Activated T-cell treated with anti-CD3 and anti-CD28 coated beads, Interleukin-2, amount 50 U/mL, for 72 hours (primary cell): ENCODE measurements at places on chromosomes 11 and 22. TPM values are rescaled to one million over a fixed set of nuclear protein-coding genes. Genes with fewer than 3 reads are reported as not detected.

DNA sequence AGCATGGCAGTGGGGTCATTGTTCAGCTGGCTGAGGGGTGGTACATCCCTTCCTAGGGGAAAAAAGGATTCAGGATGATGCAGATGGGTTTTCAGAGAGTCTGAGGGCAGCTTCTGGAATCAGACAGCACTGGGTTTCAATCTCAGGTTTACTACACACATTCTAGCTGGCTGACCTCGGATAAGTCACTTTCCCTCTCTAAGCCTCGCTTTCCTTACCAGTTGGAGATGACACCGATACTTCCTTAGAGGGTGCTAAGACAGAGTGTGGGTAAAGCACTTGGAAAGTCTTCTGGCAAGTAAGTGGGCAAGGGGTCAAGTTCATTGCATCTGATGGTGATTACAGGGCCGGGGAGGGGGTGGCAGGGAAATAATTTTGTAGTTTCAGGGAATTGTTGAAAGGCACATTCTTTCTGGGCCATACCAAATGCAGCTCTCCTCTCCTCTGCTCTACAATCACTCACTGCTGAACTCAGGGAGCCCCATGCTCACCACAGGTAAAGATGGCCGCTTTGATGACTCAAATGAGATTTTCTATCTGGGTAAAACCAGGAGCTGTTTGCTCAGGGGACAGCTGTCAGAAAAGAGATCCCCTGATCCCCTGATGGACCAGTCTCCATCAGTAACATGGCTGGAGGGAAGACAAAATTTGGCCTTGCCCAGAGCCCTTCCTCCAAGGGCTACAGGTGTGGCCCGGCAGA is 6.5 kb upstream of the MIAT start:
- H3K27me3 ChIP-seq, result peaks cover 8% of the 10 kb centered on the region
- H3K36me3 ChIP-seq, result no peaks in the 10 kb centered on the region
- peak overlapping the region; percentile 41 for H3K4me3 ChIP-seq
- no peak overlapping the region for H3K27ac ChIP-seq

DNA sequence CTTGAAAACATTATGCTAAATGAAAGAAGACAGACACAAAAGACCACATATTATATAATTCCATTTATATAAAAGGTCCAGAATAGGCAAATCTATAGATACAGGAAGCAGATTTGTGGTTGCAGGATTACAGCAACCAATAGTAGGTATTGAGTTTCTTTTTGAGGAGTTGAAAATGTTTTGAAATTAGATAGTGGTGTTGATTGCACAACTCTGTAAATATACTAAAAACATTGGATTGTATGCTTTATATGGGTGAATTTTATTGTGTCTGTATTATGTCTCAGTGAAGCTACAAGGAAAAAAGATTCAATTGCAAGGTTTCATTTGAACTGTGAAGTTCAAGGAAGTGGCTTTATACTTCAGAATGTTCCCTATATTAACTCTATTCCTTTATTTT is 3.0 kb upstream of the RRAS2 start:
- no peak for DNase-seq
- H3K4me1 ChIP-seq, result peaks cover 30% of the 10 kb centered on the region
- peaks cover 5% of the 10 kb centered on the region for H3K36me3 ChIP-seq
- no peak overlapping the region for H3K4me3 ChIP-seq
- H3K27me3 ChIP-seq, result peaks cover 10% of the 10 kb centered on the region

The POLD3 gene
- total RNA-seq, result 63.9 TPM

The NRXN2 gene
- total RNA-seq, result 0.37 TPM

DNA sequence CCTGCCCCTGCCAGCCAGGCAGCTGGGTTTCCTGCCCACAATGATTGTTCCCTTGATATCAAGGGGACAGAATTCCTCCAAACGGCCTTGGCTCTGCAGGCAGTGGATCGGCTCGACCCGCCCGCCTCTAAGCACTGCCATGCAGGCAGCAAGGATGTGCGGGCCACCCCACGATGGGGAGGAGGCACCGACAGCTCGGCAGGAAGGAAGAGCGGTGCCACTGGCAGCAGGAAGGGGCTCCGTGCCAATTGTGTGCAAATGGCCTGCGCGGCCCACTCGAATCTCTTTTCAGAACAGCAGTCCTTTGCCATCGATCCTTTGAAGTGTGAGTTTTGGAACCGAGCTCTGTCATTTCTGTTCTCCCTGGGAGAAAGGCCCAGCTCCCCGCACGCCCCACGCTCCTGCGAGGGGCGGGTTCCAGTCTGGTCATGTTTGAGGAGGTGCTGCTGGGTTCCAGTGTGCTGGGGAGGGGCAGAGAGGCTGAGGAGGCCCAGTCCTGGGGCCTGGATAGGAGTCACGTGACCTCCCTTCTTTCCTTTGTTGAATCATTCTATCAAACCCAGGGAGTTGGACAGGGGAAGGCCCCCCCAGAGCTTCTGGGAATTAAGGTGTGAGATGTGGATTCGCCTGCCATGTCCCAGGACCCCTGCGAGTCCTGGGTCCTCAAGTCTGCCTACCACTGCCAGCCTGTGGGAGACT is 406.0 kb downstream of the CTTN start:
- no peaks in the 10 kb centered on the region for H3K36me3 ChIP-seq
- no peak overlapping the region for H3K4me3 ChIP-seq
- H3K4me1 ChIP-seq, result no peaks in the 10 kb centered on the region
- no peak overlapping the region for H3K27ac ChIP-seq
- DNase-seq, result no peak

DNA sequence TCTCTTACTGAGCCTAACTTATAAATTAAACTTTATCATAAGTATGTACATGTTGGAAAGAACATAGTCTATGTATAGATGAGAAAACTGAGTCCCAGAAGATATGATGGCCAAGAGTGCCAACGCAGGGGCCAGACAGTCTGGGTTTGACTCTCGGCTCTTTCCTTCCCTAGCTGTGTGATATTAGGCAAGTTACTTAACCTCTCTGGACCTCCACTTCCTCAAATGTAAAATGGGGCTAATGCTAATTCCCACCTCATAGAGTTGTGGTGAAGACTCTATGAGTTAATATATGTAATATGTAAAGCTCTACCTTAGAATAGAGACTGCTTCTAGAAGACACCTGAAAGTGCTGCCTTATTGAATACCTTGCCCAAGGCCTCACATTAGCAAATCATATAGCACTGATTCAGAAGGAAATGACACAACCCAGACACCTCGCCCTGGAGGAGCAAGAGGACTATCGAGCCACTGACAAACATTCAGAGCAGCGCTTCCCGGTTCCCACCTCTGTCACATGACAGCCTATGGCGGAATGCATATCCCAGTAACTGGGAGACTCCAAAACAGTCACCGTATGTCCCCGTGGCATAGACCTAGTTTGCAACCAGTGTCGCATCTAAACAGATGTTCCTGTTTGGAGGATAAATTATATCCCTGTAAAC is 11.3 kb upstream of the CCDC86 start:
- peak overlapping the region; percentile 5 for H3K27ac ChIP-seq
- DNase-seq, result no peak
- H3K36me3 ChIP-seq, result no peaks in the 10 kb centered on the region
- peaks cover 31% of the 10 kb centered on the region for H3K4me1 ChIP-seq

GRCh38 chr22:19187716-19188563 is 9.4 kb upstream of the SLC25A1 start:
- H3K36me3 ChIP-seq, result no peaks in the 10 kb centered on the region
- H3K4me3 ChIP-seq, result no peak overlapping the region
- DNase-seq, result no peak
- H3K27me3 ChIP-seq, result no peaks in the 10 kb centered on the region
- no peaks in the 10 kb centered on the region for H3K4me1 ChIP-seq

The OR2AT4 gene
- not detected for total RNA-seq

DNA sequence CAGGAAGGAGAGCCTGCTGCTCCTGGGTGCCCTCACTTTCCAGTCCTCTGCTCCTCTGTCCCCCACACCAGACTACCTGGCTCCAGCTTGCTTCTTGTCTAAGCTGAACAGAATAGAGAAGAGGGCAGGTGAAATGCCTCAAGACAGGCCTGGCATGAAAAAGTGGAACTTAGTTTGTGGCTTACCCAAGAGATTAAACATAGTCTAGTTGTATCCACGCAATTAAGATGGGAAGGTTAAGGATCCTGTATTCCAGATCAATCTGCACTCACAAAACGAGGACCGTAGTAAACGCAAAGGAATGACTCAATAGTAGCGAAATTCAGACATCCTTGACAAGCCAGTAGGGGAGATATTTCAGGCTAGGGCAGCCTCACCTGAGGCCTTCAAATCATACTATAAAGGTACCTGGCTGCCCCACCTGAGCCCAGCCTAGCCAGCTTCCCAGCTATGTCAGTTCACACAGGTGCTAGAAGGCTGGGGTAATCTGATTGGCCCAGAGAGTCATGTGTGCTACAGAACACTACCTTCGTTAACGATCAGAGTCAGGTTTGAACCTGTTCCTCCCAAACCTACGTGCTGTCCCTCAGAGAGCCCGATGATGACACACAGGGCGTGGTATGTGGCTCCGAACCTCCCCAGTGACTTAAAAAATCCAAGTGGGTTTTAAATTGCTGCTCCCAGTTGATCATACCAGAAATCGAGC is 46.5 kb downstream of the AHNAK start:
- no peak overlapping the region for H3K4me3 ChIP-seq
- H3K27me3 ChIP-seq, result peaks cover 17% of the 10 kb centered on the region
- peaks cover 5% of the 10 kb centered on the region for H3K4me1 ChIP-seq

DNA sequence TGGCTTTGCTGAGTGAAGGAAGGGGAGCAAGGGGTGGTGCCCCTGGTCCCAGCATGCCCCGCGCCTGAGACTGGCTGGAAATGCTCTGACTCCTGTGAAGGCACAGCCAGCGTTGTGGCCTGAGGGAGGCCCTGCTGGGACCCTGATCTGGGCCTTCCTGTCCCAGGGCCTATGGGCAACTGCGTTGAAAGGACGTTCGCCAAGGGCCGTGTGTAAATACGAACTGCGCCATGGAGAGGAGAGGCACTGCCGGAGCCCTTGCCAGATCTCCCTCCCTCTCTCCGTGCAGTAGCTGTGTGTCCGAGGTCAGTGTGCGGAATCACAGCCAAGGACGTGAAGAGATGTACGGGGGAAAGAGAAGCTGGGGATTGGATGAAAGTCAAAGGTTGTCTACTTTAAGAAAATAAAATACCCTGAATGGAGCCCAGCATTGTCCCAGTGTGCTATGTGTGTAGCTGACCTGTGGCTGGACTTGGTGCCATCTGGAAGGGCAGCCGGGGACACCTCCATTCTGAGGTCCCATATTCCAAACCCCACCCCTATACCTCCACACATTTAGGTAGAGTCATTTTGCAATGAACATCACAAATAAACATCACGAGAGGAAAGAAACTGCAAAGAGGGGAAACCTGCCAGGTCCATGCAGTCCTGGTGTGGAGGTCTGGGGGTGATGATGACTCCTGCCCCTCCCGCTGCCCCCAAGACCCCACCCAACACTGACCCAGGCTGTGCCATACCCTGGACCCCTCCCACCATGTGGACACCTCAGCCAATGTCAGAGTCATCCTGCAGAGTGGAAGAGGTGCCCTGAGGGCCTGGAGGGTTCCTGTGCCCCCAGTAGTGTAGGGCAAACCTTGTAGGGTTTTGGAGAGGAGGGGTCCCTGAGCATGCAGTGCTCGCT is 16.9 kb downstream of the RSPH14 start:
- H3K4me1 ChIP-seq, result peaks cover 7% of the 10 kb centered on the region
- no peak overlapping the region for H3K27ac ChIP-seq
- H3K4me3 ChIP-seq, result no peak overlapping the region

- H3K27me3 ChIP-seq, result peaks cover 14% of the 10 kb centered on the region
- no peak for DNase-seq
- H3K36me3 ChIP-seq, result no peaks in the 10 kb centered on the region
- H3K4me1 ChIP-seq, result no peaks in the 10 kb centered on the region
Observed at GRCh38 chr11:35539781-35540281, 14.4 kb upstream of the PAMR1 start.

DNA sequence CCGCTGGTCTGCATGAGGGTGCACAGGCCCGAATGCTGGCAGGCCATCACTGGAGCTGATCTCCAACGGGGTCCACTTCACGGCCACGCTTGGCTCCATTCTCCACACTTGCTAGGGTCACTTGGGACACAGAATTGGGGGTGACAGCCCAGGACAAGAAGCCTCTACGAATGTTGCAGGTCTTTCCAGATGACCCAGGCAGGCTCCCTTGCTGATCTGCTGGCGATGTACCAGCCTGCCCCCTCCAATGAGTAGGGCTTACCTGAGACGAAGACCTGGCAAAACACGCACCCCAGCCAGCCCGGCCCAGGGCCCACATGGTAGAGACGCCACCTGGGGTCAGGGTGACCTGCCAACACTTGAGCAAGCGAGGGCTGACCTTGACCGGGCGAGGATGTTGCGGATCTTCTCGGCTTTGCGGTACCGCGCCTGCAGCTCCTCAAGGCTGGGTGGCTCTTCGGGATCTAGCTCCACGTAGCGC is 44.9 kb downstream of the C11orf58 start:
- no peak overlapping the region for H3K27ac ChIP-seq
- no peaks in the 10 kb centered on the region for H3K36me3 ChIP-seq
- no peak for DNase-seq
- no peaks in the 10 kb centered on the region for H3K4me1 ChIP-seq
- H3K27me3 ChIP-seq, result no peaks in the 10 kb centered on the region
